ENCODE measurements at places on chromosomes 6 and 20.

GRCh38 chr6:29792123-29793035 lies 35.2 kb upstream of the HLA-G start:
- DNase-seq = no peak

DNA sequence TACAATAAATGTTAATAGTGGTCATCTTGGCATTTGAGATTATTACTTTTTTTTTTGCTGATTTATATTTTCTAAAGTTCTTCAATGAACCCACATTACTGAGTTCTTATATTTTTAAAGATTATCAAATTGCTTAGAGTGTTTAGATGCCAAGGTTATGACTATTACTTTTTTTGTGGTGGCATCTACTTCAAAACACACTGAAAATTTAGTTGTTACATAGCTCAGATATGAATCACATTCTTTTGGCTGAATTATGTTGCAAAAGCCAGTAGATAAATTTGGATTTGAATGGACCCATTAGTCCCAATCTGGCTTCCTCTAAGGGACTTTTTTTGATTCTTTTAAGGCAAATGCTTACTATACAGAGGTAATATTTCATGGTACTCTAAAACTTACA lies 8.9 kb downstream of the UTRN start:
- DNase-seq = no peak

DNA sequence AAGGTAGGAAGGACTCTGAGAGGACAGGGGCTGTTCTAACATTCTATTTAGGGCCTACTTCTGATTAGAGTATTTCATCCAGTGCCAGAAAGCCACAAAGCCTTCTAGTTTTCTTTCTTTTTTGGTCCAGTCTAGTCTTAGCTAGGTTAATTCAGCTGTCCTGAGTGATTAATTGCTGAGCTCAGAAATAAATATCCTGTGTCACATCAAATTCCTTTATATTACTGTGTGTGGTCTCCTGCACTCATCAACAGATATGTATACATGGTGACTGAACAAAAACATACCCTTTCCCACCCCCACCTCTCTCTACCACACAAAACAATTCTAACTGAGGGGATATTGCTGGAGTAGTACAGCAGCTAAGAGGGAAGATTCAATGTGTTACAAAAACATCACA lies 601.5 kb upstream of the NRSN1 start:
- DNase-seq = no peak

DNA sequence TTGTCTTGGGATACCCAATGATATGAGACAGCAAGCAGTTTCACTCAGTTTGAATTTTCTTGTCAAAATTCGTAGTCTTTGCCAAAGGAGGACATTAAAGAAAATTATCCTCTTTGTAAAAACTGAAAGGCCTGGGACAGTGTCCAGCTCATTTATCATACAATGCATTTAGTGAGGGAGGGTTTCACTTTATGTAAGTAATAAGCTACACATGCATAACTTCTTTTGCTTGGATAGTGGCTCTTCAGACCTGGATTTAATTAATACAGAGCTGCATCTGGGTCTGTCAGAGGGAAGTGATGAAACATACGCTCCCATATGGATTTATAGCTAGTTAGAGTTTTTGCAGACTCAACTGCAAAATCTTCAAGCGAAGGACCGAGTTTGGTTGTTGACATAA lies 175.6 kb downstream of the PHACTR1 start:
- no peak for DNase-seq

DNA sequence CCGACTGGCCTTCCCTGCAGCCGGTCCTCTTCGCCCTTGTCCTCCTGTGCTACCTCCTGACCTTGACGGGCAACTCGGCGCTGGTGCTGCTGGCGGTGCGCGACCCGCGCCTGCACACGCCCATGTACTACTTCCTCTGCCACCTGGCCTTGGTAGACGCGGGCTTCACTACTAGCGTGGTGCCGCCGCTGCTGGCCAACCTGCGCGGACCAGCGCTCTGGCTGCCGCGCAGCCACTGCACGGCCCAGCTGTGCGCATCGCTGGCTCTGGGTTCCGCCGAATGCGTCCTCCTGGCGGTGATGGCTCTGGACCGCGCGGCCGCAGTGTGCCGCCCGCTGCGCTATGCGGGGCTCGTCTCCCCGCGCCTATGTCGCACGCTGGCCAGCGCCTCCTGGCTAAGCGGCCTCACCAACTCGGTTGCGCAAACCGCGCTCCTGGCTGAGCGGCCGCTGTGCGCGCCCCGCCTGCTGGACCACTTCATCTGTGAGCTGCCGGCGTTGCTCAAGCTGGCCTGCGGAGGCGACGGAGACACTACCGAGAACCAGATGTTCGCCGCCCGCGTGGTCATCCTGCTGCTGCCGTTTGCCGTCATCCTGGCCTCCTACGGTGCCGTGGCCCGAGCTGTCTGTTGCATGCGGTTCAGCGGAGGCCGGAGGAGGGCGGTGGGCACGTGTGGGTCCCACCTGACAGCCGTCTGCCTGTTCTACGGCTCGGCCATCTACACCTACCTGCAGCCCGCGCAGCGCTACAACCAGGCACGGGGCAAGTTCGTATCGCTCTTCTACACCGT lies 6.1 kb downstream of the UBD start:
- no peak for DNase-seq

- DNase-seq = no peak
These were observed 356.6 kb upstream of the RSPO3 start for GRCh38 chr6:126761854-126762253.

GRCh38 chr20:34824026-34824425 lies 1.4 kb downstream of the NCOA6 start:
- no peak for DNase-seq

- DNase-seq = no peak
These were observed 152.7 kb upstream of the FKBP1C start for GRCh38 chr6:63058601-63059000.

GRCh38 chr6:38554700-38555413 lies 84.9 kb downstream of the BTBD9 start:
- no peak for DNase-seq

GRCh38 chr6:135008941-135009290 lies 45.7 kb downstream of the HBS1L start:
- no peak for DNase-seq

DNA sequence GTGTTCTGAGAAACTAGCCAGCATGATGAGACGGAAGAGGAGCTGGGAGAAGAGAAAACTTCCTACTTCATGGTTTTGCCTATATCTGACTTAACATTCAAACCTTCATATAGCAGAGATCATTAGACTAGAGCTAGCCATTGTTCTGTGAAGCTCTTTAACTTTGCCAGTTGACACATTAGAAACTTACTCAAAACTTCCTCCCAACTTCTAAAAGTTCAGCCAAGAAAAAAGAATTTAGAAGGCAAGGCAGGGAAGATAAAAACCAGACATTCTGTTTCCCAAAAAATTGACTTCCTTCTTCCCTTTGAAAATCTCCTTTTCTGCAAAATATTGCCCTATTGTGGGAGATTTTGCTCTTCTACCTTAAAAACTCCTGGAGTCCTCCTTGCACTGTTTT lies 134.8 kb upstream of the UST start:
- no peak for DNase-seq

DNA sequence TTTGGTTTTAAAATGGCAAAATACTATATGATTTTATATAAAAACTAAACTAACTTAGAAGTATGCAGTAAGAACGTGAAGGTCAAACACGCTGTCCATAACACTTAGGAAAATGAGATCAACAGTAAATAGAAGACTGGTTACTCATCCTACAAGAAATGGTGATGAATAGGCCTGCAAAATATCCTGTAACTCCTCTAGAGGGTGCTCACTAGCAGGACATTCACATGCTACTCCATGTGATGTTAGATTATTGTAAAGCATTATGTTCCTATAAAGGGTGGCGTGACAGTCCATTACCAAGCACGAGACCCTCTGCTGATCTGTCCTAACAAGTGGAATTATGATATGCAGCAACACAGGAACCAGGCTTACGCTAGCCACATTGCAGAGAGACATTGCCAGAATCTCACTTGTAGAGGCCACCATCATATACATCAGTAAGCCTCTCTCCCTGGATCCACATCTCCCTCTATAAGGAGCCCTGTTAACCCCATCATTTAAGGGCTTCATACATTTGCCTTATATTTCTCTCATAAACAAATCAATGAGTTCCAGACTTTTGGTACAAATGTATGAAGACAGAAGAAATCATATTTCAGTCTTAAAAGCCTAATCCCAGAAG lies 18.0 kb upstream of the DEFB129 start:
- no peak for DNase-seq

DNA sequence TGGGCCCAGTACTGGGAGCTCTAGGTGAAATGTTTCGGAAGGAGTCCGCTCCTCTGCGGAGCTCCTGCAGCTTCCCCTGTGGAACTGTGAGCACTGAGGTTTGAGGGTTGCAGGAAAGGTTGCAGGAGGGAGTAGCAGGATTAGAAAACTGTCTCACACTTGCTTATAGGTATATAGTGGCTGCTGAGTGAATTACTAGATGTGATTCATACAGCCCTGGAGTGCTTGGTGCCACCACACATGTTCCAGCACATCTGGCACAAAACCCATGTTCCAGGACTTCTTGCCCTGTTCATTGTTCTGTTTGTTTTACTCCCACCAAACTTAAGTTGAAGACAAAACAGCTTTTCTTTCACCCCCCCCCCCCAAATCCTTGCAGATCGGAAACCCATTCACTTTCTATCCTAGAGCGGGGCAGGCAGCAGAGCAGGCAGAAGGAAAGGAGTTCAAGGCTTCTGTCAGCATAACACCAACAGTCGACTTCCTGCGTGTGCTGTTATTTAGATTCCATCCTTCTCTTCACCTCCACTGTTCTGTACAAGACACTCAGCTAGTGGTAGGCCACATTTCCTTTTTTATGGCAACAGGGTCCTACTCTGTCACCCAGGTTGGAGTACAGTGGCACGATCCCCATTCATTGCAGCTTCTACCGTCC lies 669 bp upstream of the PEX6 start:
- DNase-seq = no peak

GRCh38 chr20:35603695-35604448 lies 11.8 kb upstream of the SPAG4 start:
- DNase-seq = no peak

DNA sequence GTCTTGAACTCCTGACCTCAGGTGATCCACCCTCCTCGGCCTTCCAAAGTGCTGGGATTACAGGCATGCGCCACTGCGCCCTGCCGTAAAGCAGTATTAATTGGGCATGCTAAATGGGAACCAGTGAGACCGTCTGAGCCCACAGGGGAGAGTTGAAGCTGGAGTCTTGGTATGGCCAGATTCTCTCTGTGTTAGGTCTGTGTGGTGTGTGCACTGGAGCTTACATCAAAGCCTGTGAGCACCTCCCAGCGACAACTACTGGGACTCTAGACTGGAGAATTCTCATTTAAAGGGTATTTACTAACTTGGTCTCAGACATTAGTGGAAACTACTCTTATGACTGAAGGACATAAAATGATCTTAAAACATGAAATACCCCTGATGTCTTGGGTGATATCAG lies 8.5 kb upstream of the SLC22A2 start:
- no peak for DNase-seq

- DNase-seq = no peak
These were observed 1.4 kb downstream of the MDGA1 start for GRCh38 chr6:37696220-37696840.

GRCh38 chr20:17391127-17391771 lies 139.9 kb downstream of the BFSP1 start:
- DNase-seq = no peak

DNA sequence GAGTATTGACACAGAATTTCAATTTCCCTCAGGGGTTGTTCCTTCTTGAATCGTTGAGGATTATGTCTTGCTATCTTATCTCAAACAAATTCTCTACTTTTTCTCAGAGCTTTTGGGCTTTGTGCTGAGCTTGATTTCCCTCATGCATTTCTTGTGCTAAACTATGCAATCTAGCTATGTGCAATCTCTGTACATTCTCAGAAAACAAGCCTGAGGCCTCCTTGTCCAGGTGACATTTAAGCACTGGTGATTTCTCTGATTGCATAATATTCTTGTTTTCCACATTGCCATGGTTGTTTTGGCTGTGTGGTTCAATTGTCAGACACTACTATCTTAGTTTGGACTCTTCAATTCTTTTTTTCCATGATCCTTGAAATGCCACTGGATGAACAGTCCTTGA lies 81.2 kb upstream of the MAN1A1 start:
- no peak for DNase-seq

GRCh38 chr6:17086469-17086868 lies 15.4 kb upstream of the STMND1 start:
- DNase-seq = no peak

DNA sequence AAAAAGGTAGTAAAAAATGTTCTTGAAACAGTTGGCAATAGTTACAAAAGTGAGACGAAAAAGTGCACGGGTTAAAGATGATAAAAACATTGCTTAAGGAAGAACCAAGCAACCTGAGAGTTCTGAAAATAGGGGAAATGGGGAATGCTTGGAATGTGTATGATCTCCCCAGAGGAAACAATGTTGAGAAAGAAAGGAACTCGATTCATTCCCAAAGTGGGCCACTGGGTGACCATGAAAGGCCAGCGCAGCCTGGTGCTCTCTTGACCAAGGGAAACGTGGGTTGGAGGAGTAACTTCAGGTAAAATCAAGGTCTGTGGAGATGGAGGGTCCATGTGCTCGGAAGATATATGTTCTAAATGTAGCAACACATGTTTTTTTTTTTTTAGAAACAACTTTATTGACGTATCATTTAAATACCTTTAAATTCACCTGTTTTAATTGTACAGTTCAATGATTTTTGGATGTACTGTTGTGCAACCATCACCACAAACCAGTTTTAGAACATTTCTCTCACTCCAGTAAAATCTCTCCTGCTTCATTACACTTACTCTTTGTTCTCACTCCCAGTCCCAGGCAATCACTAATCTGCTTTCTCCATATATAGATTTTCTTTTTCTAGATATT lies 34.5 kb upstream of the CEP85L start:
- DNase-seq = no peak

GRCh38 chr6:76831299-76831698 lies 632.0 kb downstream of the HTR1B start:
- no peak for DNase-seq

- DNase-seq = peak; percentile 13
These were observed 1.2 kb downstream of the BRPF3 start for GRCh38 chr6:36197739-36198221.

DNA sequence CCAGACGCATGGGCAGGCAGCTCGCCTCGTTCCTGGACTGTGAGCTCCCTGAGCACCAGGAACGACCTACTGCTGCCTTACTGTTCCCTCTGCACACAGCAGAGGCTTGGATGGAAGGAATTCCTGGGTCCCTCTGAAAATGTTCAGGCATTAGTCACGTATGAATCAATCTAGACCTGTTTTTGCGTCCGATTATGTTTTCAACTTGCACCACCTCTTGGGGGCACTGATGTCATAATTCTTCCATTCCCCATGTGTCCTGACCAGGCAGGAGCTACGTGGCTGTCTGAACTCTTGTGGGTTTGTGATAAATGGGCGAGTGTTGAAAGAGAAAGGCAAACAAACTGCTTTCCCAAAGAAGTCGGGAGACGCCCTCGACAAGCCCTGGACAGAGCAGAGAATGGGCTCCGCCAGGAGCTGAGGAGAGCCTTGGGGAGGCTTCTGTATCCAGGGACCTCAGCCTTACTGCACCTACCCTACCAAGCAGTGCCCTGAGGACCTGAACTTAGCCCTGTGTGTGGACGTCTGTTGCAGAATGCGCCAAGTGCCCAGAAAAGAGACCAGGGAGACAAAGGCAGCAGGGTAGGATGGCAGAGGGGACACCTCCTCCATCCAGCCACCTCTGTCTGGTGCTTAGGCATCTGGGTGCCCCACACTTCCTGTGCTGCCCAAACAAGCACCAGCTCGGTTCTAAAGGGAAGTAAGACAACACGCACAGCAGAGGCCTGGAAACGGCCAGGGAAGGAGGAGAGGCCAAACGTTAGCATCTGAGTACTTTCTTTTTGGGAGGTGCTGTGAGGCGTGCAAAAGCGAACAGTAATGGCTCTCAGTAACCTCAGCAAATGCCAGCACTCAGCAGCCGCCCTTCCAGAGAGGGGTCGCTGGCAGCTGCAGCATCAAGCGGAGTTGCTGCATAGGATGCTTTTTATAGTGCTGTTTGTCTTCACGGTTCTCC lies 124.2 kb downstream of the LY86 start:
- no peak for DNase-seq
